ENCODE measurements at places on chromosomes 5 and 9.

DNA sequence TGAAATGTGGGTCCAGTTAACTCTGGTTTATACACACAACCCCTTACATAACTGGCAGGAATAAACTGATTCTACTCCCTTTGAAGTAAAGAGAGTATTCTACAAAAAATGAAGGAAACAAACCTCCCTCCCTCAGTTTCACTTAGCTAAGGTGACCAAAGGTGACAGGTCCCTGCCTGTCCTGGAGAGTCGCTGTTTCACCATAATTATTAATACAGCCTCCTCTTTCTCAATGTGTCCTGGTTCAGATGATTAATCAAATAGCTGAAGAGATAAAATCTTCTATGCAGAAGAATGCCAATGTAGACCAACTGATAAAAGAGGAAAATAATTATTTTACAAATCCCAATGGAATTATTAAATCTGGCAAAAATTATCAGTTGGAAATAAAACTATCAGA, 163.7 kb upstream of the GNA14 start:
- no peak for DNase-seq

- DNase-seq = no peak
Measured at GRCh38 chr5:116289276-116289675, 204.5 kb downstream of the COMMD10 start.

DNA sequence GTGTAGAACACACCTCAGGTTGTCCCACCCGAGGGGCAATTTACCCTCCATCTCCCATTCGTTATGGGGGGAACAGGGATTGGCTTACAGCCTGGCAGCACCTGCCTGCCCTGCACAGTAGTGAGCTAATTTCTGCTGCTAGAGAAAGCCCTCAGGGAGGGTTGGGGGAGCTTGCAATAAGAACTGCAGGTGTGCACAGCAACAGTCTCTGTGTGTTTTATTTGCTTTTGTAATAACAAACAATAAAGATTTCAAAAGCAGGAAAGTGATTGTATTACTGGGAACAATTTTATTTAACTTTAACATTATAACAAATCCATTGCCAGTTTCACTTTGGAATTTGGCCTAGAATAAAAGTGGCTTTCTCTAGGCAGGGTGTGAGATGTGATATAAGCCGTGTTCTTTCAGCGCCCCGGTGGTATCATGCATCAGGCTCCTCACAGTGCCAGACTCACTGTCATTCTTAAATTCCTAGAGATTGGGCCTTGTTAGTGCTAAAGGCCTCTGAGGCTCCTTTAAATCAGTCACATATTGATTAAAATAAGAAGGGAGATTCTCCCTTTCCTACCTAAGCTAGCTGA, 81.1 kb downstream of the RMI1 start:
- no peak for DNase-seq

DNA sequence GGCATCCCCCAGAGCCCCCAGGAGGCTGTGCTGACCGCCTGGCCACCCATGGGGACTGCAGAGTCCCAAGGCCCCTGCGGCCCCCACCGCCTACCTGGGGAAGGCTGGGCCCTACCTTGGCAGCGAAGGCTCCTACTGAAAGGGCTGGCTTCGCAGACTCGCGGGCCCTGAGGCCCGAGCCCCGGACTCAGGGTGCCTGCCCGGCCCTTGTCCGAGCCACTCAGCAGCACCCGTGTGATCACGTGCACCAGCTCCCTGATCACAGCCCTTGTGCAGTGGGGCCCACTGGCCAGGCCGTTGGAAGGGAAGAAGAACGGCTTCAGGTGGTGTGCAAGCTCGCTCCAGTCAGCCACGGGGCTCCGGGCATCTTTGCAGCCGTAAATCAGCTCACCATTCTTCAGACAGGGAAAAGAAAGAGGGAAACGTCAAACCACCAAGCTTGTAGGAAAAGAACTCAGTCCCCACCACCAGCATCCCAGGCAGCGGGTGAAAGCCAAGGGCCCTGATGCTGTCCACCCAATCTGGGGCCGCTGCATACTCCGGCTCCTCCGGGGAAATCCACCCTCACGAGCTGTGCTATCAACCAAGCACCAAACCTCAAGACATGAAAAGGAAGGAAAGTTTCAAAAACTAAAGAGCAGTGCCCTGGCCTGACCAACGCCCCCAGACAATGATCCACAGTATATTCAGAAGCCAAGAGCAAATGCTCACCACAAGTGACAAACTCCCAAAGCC, 31.9 kb downstream of the IPPK start:
- peak; percentile 8 for DNase-seq

- no peak for DNase-seq
Measured at GRCh38 chr5:98679963-98680362, 93.5 kb upstream of the RGMB start.

- no peak for DNase-seq
Measured at GRCh38 chr5:76695346-76695745, 20.6 kb upstream of the F2R start.

DNA sequence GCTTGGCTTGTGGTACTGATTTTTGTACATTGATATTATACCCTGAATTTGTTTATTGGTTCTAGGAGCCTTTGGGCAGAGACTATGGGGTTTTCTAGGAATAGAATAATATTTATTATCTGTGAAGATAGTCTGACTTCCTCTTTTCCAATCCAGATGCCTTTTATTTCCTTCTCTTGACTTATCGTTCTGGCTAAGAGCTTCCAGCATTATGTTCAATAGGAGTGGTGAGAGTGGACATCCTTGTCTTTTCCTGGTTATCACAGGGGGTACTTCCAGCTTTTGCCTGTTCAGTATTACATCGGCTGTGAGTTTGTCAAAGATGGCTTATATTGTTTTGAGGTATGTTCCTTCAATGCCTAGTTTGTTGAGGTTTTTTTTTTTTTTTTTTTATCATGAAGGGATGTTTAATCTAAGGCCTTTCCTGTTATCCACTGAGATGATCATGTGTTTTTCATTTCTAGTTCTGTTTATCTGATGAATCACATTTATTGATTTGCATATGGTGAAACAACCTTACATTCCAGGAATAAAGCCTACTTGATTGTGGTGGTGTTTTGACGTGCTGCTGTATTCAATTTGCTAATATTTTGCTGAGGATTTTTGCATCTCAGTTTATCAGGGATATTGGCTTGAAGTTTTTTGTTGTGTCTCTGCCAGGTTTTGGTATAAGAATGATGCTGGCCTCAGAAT, 77.5 kb downstream of the CERT1 start:
- no peak for DNase-seq

- no peak for DNase-seq
Measured at GRCh38 chr5:159864885-159865691, 51.2 kb upstream of the ADRA1B start.

- DNase-seq = no peak
Measured at GRCh38 chr9:98873951-98874371, 66.5 kb downstream of the GALNT12 start.

DNA sequence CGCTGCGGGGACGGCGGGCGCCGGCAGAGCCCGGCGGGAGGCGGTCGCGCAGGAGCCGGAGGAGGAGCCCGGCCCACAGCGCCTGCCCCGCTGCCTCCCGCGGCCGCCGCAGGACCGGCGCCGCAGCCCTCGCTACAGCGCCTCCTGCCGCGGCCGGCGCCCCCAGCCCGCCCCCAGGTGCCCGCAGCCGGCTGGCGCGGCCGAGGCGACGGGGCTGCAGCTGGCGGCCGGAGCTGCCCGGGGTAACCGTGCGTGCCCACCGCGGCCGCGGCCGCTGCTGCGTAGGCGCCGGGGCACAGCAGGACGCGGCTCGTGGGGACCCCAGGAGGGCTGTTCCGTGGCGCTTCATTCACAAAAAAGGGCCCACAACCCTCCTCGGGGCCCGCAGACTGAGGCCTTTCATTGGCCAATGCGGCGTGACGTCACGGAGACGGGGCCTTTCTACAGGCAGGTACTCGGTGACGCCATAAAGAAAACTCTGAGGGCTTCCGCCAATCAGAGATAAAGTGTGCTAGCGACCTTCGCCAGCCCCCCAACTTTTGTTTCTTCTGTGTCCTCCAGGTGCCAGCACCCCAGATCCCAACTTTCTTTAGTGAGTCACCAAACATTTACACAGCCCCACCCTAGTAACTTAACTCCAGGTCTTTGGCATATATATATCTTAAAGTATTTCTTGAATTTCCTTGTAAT, at the start of gene CDC14B:
Gene CDC14B, minus strand, starts transcription at position 353 of the 690 bp plus-strand sequence. CDS start 465 bp downstream, outside the sequence.
- peak; percentile 85 for DNase-seq

GRCh38 chr9:105129731-105130130, 114.7 kb upstream of the SLC44A1 start:
- DNase-seq = no peak

- DNase-seq = no peak
Measured at GRCh38 chr9:112846528-112847488, 43.9 kb downstream of the SLC46A2 start.

DNA sequence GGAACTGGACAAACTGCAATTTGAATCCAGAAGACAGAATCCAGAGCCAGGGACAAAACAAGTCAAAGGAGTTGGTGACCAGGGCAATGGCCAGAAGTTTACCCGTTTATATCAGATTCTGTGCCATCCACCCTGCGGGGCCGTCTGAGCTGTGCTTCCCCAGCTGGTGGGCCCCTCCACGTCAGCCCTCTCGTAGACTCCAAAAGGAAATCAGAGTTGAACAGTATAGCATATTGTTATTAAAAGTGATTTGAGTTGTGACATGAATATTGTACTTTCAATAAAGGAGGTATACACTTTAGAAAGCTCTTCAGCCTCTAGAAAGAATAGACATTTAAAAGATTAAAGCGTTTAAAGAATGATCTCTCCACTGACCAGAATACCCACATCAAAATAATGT, 102.4 kb downstream of the NFIB start:
- no peak for DNase-seq

DNA sequence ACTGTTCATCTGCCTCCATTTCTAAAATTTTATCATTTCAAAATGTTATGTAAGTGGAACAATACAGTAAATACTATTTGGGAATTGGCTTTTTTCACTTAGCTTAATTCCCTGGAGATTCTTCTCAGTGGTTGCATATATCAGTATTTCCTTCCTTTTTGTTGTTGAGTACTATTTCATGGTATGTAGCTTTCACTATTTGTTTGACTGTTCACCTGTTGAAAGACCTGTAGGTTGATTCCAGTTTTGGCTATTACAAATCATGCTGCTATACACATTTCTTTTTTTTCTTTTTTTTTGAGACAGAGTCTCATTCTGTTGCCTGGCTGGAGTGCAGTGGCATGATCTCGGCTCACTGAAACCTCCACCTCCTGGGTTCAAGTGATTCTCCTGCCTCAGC, 33.0 kb upstream of the PWWP2A start:
- DNase-seq = no peak
